GM12891 (cell line): ENCODE measurements at places on chromosomes 7 and 10.

GRCh38 chr7:54995610-54996363, 23.0 kb upstream of the EGFR start:
- DNase-seq, result no peak

- no peak for DNase-seq
These were observed 71.1 kb downstream of the CXCL12 start for GRCh38 chr10:44313761-44314165.

- no peak for DNase-seq
These were observed 564.6 kb downstream of the KCNMA1 start for GRCh38 chr10:77072836-77073662.

DNA sequence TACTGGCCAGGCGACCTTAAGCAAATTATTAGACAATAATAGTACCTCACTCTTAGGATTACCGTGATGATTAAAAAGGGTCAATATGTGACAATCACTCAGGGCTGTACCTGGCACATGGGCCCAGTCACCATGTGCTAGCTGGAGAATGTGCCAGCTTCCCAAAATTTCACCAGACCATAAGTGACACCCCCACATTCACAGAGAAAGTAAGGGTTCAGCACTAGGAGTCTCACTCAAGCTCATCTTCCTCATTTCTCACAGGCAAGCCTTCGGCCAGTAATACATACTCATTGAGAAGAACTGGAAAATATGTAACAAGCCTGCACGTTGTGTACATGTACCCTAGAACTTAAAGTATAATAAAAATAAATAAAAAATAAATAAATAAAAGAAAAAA, 22.4 kb upstream of the C10orf71 start:
- DNase-seq, result no peak

- no peak for DNase-seq
These were observed 318.1 kb downstream of the KCNMA1 start for GRCh38 chr10:77319557-77319956.
